ENCODE measurements at places on chromosomes 2 and 18. TPM values are rescaled to one million over a fixed set of nuclear protein-coding genes. Genes with fewer than 3 reads are reported as not detected.
A peak's percentile ranks its signal among the peaks of the same experiment; 100 is the strongest.

GRCh38 chr2:8833853-8834252, 3.6 kb downstream of the KIDINS220 start:
- DNase-seq = peak; percentile 42

- no peak for DNase-seq
Measured at GRCh38 chr2:186129767-186130581, 356.1 kb upstream of the ZC3H15 start.

GRCh38 chr2:110780461-110780860, 48.1 kb downstream of the ACOXL start:
- no peak for DNase-seq

- DNase-seq = no peak
Measured at GRCh38 chr2:241110607-241111439, 8.7 kb upstream of the MTERF4 start.

GRCh38 chr2:161625996-161626395, 1.8 kb downstream of the SLC4A10 start:
- DNase-seq = no peak

DNA sequence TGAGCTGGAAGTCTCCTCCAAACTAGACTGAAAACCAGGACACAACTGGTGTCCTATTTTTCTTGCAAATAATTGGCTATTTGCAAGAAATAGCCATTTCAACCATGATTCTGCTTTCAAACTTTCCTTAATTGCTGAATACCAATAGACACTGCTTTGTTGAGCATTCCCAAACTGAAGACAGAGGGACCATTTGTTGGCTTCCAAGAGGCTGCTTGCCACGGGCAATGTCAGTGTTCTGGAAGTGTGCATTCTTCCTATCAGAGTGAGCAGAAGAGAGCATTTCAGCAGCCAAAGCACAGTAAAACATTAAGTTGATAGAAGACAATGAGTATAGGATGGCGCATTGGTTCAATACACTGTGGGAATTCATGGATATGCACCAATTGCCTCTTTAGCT, 360.5 kb upstream of the RGPD4 start:
- no peak for DNase-seq

DNA sequence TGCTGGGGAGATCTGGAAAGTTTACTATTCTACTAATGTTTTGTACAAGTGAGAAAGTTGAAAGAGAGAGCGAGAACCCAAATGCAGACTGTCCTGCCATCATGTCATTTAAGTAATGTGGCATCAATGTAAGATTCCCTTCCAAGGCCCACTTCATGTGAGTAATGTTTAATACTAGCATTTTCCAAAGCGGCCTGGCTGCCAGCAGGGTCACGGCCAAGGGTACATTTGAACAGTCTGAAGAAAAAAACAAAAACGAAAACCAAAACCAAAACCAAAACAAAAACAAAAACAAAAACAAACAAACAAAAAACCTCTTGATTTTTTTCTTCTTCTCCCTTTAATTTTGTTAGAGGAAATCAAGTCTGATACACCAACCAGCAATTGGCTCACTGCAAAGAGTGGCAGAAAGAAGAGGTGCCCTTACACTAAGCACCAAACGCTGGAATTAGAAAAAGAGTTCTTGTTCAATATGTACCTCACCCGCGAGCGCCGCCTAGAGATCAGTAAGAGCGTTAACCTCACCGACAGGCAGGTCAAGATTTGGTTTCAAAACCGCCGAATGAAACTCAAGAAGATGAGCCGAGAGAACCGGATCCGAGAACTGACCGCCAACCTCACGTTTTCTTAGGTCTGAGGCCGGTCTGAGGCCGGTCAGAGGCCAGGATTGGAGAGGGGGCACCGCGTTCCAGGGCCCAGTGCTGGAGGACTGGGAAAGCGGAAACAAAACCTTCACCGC, 2.2 kb downstream of the HOXD10 start:
- DNase-seq = peak; percentile 72

DNA sequence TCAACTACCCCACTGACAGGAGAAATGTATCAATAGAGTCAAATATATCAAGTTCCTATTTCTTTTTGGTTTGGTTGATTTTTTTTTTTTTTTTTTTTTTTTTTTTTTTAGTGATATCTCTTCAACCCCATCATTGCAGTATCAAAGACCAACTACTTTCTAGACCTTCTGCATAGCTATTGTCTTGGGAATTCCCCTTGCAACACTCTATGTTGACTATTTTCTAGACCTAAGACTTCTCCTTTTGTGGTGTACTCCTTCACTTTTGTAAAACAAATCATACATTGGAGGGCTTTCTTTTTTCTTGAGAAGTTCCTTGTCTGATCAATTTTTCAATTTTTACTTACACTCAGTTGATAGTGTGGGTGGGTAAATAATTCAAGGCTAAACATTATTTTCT, 46.5 kb upstream of the NR4A2 start:
- DNase-seq = no peak

GRCh38 chr18:30489890-30490643, 552.5 kb downstream of the DSC3 start:
- no peak for DNase-seq

GRCh38 chr2:96325884-96326255, 753 bp downstream of the ITPRIPL1 start:
- peak; percentile 87 for DNase-seq

DNA sequence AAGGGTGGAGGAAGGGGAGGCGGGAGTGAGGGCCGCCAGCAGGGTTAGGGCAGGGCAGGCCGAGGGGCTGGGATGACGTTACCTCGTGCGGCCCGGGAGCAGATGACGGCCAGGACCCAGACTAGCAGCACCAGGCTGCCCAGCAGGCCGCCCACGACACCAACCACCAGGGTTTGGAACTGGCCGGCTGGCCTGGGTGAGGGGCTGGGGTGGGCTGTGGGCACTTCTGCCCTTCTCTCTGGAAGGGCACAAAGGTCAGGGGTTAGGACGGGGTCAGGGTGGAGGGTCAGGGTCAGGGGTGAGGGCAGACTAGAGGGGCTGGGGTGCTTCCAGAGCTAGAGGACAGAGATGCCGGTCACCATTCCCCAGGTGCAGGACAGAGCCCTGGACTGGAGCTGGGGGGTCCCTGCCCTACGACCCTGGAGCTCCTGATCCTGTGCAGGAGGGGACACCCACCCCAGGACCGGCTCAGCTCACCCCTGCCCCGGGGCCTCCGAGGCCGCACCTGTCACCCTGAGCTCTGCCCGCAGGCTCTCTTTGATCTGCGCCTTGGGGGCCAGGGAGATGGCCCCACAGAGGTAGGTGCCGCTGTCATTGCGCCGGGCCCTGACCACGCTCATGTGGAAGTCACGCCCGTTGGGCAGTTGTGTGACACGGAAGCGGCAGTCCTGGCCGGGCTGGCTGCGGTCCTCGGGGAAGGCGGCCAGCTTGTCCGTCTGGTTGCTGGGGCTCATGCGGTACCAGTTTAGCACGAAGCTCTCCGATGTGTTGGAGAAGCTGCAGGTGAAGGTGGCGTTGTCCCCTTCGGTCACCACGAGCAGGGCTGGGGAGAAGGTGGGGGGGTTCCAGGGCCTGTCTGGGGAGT, 6.3 kb downstream of the PDCD1 start:
- no peak for DNase-seq

TBR1 gene
- total RNA-seq = not detected

DSG1 gene
- not detected for total RNA-seq
